ENCODE measurements at places on chromosomes 5 and 9.

DNA sequence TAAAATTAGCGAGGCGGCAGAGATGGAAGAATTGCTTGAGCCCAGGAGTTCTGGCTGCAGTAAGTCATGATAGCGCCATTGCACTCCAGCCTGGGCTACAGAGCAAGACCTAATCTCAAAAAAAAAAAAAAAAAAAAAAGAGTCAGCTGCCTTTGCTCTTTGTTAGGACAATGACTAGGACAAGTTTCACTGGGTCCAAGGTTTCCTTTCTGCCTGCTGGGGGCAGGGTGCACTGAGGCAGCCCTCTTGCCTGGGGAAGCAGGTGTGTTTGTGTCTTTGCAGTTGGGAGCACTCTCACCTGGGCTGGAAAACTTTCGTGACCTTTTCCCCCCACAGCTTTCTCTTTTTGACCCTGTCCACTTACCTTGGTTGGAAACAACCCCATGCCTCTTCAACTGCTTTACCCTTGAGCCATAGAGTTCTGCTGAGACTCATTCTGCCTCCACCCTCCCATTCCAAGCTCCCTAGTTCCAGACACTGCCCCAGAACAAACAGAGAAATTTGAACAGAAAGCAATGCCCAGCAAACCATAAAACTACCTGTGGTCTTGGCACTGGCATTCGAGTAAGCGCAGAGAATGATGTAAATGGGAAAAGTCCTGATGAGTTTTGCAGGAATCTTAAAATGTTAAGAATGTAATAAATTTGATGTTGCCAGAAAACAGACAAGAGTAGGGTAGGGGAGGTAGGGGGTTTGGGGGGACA is 17.0 kb upstream of the MYO10 start:
- DNase-seq, result no peak

DNA sequence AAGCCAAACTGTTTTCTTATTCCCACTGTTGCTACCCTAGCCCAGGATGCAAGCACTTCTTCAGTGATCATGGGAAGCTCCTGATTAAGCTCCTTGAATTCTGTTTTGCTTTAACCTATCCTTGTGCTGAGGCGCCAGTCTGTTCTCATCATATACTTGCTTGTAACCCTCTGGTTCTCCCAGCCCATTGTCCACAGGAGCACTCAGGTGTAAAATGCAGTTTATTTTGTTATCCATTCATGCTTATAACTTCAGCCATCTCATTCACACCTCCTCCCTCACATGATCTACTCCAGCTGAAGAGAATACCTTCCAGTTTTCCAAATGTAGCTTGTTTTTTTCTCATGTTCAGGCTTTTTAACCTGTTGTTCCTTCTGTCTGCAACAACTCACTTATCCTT is 402.1 kb upstream of the BRINP1 start:
- no peak for DNase-seq

DNA sequence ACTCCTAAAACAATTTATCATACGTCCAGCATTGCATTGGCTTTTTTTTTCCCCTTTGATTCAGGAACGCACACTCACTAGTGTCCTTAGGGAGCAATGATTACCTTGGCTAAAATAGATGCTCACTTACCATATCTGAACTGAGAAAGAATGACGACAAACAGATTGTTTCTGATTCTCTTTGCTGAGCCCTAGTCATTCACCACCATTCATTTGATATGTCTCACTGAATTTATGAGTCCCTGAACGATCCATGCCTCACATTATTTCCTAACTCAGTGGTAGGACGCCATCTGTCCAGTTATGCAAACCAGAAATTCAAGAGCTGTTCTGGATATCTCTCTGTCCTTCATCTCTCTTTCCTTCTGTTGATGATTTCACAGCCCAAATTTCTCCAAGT is 39.3 kb upstream of the DAB2 start:
- DNase-seq, result no peak

DNA sequence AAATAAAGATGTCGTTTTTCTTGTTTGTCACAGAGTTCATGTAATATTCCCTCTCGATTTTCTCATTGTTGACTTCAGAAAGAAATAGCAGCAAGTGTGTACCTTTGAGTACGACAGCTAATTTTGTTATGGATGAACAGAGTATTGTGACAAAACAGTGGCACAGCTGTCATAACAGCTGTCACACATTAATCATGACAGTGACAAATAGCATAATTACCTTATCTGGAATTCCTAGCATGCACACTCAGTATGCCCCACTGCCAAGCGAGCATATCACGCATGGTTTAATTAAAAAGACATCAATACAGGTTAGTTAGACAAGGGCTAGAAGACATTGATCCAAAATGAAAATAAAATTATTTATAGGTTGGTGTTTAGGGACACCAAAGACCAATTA is 375.1 kb downstream of the SPATA31D1 start:
- no peak for DNase-seq
